ENCODE measurements at places on chromosomes 12 and 14. TPM values are rescaled to one million over a fixed set of nuclear protein-coding genes. Genes with fewer than 3 reads are reported as not detected.

The PPP4R4 gene
- 0.25 TPM for total RNA-seq

The SPIC gene
- total RNA-seq, result not detected

The AKAP3 gene
- 0.47 TPM for total RNA-seq

The DPPA3 gene
- total RNA-seq, result not detected

The GALNT6 gene
- 12.9 TPM for total RNA-seq

The HOXC12 gene
- not detected for total RNA-seq

The CLEC2A gene
- total RNA-seq, result not detected

The ACOT4 gene
- total RNA-seq, result 3.0 TPM

The SSPN gene
- total RNA-seq, result 18.2 TPM

The SERPINA9 gene
- not detected for total RNA-seq

The TAS2R42 gene
- not detected for total RNA-seq

The RND1 gene
- total RNA-seq, result 1.3 TPM

DNA sequence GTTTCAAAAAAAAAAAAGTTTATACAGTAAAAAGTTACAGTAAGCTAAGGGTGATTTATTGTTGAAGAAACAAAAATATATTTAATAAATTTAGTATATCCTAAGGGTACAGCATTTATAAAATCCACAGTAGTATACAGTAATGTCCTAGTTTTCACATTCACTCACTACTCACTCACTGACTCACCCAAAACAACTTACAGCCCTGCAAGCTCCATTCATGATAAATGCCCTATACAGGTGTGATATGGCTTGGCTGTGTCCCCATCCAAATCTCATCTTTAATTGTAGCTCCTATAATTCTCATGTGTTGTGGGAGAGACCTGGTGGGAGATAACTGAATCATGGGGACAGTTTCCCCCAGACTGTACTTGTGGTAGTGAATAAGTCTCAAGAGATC lies 61.7 kb downstream of the TC2N start:
- DNase-seq, result no peak

GRCh38 chr14:44935155-44935554 lies 26.6 kb downstream of the KLHL28 start:
- no peak for DNase-seq

DNA sequence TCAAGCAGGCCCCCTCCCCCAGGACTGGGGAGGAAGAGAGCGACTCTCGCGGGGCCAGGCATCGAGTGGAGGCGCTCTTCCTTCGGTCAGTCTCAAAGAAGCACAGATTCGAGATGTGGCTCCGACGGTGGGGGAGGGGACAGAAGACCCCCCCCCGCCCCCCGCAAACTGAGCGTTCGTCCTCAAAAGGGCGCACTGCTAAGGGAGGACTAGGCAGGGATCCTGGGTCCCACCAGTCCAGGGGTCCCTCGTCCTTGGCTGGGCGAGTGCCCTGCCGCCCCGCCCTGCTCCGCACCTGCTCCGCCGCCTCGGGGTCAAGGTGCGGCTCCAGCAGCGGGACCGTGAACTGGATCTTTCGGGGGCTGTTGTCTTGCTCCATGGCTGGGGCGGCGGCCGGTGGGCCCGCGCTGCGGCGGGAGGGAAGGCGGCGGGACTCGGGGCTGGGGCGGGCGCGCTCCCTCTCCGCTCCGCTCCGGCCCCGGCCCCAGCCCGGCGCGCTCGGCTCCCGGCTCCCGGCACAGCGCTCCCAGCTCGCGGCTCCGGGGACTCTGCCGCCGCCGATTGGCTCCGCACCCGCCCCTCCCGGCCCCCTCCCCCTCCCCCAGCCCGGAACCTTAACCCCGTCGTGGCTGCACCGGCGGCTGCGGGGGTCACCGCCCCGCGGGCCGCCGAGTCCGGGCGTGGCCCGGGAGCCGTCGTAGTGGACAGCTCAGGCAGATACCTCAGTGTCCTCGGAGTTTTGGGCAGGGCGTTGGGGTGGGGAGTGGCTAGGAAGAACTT lies at the start of gene PPP1R1A:
Gene PPP1R1A (minus strand): TSS at position 550 of the 780 bp plus-strand sequence. CDS start 171 bp downstream, at position 379.
- no peak for DNase-seq

DNA sequence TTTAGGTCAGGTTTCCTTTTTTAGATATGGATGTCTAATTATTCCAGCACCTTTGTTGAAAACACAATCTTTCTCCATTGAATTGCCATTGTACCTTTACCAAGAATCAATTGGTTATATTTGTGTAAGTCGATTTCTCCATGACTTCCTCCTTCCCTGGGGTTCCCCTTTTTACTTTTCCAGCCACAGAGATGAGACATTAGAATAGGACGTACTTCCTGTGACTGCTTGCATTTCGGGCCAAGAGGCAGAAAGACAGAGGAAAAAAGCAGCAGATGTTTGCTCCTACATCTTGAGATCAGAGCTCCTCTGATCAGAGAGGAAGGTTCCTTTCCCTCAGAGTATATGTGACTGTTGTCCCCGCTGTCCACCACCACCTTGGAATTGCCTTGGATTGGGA lies 453.7 kb upstream of the RGS6 start:
- no peak for DNase-seq

GRCh38 chr12:51172515-51173431 lies at the start of gene TFCP2:
Gene TFCP2, minus strand, starts transcription at chr12:51173135. Its CDS starts 713 bp downstream, at chr12:51172422.
- peak; percentile 90 for DNase-seq

DNA sequence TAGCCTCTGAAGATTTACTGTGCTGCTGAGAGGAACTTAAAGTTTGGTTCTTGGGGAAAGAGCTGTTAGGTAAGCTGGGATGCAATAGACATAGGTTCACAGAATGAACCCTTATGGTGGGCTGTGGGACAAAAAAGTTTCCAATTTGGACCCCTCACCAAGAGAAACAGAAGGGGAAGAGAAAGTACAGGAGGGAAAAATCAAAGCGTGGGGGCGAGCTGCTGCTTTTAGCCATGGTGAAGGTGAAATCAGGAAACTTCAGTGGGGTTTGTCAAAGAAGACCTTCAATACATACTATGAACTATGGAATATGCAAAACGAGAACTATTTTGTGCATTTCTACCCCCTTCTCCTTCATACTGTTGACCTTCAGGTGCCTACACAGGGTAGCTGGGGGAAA lies 10.6 kb upstream of the NINJ2 start:
- DNase-seq, result no peak

DNA sequence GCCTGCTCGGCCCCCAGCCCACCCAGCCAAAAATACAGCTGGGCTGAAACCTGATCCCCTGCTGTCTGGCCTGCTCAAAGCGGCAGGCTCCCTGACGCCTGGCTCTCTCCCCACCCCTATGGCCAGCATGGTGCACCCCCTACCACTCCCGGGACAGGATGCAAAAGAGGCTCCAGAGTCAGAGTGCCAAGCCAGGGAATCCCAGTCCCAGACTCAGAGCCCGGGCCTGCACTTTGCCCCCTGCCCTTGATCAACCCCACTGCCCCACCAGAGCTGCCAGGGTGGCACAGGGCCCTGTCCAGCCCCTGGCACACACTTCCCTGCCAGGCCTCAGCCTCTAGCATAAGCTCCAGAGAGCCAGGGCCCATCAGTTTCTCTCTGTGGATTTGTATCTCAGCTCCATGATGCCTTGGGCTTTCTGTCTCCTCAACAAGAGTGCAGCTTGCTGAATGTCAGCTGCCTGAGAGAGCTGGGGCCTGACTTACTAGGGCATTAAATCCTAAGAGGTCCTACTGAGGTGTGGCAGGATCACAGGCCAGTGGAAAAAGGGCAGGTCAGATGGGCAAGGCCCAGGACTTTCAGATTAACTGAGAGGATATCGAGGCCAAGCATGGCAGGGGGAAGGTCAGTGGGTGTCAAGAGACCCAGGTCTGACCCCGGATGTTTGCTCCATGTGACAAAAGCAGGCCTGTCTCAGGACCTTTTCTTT lies 13.9 kb downstream of the ACVRL1 start:
- DNase-seq, result no peak

DNA sequence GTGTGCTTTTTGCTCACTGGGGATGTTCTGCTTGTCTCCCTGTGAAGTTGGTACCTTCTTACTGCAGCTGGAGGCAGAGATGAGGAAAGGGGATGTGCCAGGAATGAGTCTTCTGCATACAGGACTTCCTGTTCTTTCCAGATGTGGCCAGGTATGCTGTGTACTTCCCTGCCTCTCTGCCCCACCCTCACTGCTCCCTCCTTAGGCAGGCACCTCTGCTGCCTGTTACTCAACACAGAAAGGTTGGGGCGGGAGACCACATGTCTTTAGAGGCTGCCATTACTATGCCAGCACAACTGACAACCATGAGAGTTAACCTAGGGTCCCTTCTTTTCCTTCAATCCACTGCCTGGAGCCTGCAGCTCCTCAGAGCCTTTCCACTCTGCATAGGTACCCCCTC lies 2.0 kb upstream of the OAS3 start:
- no peak for DNase-seq

- peak; percentile 65 for DNase-seq
Observed at GRCh38 chr12:93571365-93571924, 1.0 kb upstream of the SOCS2 start.

DNA sequence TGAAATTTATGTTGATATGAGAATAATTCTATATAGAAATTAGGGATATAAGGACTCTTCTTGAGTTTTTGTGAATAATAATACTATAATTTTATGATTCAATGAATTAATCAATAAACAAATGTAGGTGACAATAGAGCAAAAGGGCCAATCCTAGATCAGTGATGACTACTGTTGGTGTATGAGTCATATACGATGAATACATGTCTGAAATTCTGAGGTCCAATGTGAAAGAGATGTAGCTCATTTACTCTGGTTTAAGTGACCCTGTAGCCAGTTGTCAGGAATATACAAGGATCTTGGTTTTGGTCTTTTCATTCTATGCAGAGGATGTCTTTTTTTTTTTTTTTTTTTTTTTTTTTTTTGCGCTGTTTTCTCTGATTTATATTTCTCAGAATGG lies 72.1 kb upstream of the RTL1 start:
- DNase-seq, result no peak

- DNase-seq, result no peak
Observed at GRCh38 chr14:102772781-102773570, 4.3 kb upstream of the TRAF3 start.

GRCh38 chr12:59010118-59010517 lies 89.8 kb upstream of the LRIG3 start:
- no peak for DNase-seq

DNA sequence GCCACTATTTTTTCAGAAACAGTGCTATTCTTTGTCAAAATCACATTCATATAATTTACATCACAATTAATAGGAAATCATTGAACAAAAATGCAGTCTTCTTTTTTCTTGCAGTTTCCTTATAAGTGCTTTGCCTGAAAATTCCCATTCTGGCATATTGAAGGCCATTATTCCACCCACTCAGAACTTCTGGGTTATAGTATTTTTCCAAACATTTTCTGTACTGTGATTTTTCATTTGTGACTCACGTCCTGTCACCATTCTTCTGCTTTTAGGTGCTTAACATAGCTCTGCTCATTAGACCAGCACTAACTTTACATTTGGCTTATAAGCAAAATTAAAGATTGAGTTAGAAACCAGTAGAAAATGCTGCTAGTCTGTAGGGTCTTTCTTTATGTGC lies 241.0 kb upstream of the NPAS3 start:
- no peak for DNase-seq

GRCh38 chr12:42730291-42730690 lies 140.7 kb upstream of the PRICKLE1 start:
- DNase-seq, result no peak

DNA sequence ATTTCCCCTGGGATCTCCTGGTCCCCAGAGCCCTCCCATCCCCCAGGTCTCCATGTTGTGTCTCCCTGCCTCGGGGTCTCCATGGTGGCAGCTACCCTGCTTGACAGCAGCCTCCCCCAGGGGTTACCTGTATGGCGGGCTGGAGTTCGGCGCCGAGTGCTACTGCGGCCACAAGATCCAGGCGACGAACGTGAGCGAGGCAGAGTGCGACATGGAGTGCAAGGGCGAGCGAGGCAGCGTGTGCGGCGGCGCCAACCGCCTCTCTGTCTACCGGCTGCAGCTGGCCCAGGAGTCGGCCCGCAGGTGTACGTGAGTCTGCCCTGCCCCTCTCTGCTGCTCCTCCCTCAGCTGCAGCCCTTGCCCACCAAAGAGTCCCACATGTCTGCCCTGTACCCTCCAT lies 80.9 kb downstream of the WSCD2 start:
- no peak for DNase-seq

- DNase-seq, result no peak
Observed at GRCh38 chr12:116389990-116390389, 112.5 kb upstream of the MED13L start.

GRCh38 chr14:96058576-96059200 lies 19.5 kb downstream of the C14orf132 start:
- DNase-seq, result no peak

GRCh38 chr12:83893101-83893500 lies 1019.5 kb downstream of the SLC6A15 start:
- DNase-seq, result no peak

DNA sequence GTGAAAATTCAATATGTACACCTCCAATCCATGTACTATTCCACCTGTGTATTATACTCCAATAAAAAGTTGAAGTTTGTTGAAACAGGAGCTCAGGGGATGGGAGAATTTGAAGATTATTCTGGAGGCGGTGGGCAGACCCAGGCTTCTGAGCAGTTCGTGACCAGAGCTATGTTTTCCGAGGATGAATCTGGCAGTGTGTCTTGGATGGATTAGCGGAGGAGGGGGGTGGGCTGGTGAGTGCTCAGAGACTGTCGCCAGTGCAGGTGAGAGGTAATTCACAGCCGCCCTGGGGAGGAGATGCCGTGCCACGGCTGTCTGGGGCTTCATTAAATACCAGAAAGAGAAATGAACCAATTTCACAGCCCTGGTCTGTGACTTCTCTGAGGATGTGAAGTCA lies 283.0 kb upstream of the RTL1 start:
- DNase-seq, result peak; percentile 13

GRCh38 chr14:74083784-74084276 lies 423 bp downstream of the ALDH6A1 start:
- no peak for DNase-seq

DNA sequence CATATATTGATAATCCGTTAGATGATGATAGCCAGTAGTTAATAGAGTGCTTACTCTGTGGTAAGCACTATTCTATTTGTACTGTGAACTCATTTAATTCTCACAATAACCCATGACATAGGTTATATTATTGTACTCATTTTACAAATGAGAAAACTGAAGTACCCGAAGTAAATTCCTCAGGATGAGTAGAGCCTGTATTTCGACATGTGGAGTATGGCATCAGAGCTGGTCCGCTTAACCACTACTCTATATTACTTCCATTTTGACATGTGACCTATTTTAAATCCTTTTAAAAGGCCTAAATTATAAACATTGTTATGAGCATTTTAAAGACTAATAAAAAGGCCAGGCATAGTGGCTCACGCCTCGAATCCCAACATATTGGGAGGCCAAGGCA lies 8.0 kb upstream of the RAP1B start:
- DNase-seq, result no peak

Data from omental fat pad (tissue), 4 donors.